ENCODE measurements at places on chromosomes 16 and 17. TPM values are rescaled to one million over a fixed set of nuclear protein-coding genes. Genes with fewer than 3 reads are reported as not detected.

Gene MED1
- 30.8 TPM for total RNA-seq

Gene CBLN1
- total RNA-seq, result 0.58 TPM

DNA sequence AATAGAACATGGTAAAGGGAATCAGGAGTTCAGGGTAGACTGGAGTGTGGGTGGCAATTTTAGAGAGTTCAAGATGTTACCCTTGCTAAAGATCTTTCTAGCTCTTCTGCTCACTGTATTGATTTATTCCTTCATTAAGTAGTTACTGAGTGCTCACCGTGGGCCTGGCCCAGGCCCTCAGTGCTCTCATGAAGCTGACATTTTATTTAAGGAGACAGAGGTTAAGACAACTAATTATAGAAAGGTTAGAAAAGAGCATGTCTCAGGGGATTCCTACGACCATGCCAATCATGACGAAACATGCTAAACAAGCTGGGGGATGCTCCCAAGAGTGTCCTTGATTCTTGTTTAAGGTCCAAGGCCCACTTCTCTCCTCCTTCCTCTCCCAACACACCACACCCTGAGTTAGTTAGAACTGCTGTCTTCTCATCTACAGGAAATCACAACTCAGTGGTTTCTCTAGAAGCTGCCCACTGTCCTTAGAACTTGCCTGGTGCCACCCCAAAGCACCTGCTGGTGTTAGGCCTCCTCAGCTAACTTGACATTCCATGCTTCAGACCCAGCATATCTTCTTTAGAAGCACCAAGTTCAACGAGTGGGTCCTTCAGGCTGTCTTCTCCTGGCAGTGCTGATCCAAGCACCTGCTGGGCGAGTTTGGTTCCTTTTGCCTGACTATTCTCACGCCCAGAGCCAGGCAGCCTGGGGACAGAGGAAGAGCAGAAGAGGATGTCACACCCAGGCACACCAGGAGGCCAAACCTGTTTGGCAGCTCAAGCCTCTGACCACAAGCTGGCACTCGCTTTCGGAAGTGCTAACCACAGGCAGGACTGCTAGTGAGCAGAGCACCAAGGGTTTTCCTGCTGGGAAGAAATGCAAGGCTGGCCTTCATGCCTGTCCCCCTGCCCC is 79.0 kb downstream of the GAS7 start:
- H3K36me3 ChIP-seq, result no peaks in the 10 kb centered on the region
- H3K4me3 ChIP-seq, result no peak overlapping the region
- H3K27ac ChIP-seq, result no peak overlapping the region
- DNase-seq, result no peak
- no peaks in the 10 kb centered on the region for H3K27me3 ChIP-seq

- no peak overlapping the region for H3K27ac ChIP-seq
- H3K27me3 ChIP-seq, result no peaks in the 10 kb centered on the region
- H3K4me1 ChIP-seq, result peaks cover 3% of the 10 kb centered on the region
- H3K36me3 ChIP-seq, result no peaks in the 10 kb centered on the region
These were observed 43.1 kb downstream of the GLG1 start for GRCh38 chr16:74563828-74564263.

- H3K4me1 ChIP-seq, result no peaks in the 10 kb centered on the region
- peaks cover 4% of the 10 kb centered on the region for H3K36me3 ChIP-seq
- H3K4me3 ChIP-seq, result no peak overlapping the region
- no peaks in the 10 kb centered on the region for H3K27me3 ChIP-seq
- DNase-seq, result no peak
- H3K27ac ChIP-seq, result no peak overlapping the region
These were observed 19.4 kb downstream of the SLC38A7 start for GRCh38 chr16:58665200-58665599.

Data from aorta (tissue), 5 donors.